ENCODE measurements at places on chromosomes 6 and 20.

DNA sequence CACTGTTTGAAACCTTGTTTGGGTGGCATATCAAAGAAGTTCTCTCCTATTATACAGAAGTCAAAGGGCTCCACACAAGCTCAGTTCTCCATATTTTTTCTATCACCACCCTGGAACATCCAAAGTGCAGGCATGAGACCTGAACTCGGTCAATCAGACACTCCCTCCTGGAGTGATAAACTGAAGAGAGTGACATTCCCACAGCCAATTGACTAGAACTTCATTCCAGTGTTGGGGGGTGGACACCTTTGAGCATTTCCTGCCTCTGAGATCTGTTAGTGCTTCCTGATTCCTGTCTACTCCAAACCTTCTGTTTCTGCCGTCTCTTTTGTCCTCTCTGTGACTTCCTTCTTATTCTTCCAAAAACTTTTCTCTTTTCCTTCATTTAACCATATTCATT lies 220.7 kb upstream of the NOX3 start:
- no peak for DNase-seq

DNA sequence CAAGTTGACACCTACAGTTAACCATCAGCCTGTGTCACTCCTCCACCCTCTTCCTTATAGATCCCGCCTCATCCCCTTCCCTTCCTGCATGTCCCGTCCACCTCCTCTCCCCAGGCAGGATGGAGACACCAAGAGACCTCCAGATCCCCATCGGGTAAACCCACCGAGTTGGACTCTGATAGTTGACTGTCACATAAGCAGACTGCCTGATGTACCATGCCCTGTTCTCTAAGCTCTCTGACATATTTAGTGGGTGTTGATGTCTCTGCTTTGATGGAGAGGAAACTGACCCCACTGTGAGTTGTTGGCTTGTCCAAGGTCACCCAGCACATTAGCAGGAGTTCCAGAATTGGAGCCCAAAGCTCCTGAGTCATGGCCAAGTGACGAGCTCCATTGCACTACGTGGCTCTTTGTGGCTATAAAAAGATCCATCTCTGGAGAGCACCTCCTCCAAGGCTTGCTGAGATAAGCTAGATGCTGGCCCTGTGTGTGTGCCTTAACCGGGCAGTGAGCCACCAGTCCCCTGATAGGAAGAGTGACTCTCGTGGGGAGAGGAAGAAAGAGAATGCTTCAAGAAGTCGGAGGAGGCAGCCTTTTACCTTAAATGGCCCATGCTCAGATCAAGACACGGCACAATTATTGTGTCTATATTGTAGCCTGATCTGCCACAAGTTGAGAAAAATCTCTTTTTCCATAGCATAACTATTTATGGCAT lies 236.0 kb upstream of the ECI2 start:
- DNase-seq = no peak

GRCh38 chr6:28124971-28125353 lies 553 bp downstream of the ZSCAN16 start:
- DNase-seq = no peak

DNA sequence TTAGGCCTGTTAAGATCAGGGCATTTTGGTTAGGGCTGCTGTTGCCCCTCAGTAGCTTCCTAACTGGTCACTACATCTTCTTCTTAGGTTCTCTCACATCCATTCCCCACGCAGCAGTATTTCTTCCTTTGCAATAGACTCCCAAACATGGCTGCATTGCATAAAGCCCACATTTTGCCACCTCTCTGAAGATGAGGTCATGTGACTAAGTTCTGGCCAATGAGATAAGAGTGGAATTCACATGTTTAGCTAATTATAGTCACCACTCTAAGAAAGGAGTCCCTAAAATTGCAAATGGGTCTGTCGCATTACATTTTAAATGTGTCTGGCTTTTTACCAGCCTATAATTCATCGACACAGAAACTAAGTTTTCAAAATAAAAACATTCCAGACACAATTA lies 9.3 kb upstream of the DOK5 start:
- no peak for DNase-seq

- DNase-seq = peak; percentile 18
Observed at GRCh38 chr6:18155864-18156421, 721 bp downstream of the KDM1B start.

DNA sequence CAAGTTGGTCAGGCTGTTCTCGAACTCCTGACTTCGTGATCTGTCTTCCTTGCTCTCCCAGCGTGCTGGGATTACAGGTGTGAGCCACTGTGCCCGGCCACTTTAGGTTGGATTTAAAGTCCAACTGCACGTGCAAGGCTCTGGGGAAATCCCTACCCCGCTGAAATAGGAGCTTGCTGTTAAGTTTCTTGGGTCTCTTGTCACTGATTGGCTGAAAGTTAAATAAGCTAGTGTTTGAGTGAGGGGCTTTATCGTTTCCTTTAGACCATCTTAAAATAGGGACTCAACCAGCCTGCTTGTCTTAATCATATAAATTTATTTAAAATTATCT lies 11.1 kb upstream of the SERINC1 start:
- DNase-seq = no peak

GRCh38 chr6:1925743-1926430 lies 316.2 kb downstream of the FOXC1 start:
- no peak for DNase-seq

DNA sequence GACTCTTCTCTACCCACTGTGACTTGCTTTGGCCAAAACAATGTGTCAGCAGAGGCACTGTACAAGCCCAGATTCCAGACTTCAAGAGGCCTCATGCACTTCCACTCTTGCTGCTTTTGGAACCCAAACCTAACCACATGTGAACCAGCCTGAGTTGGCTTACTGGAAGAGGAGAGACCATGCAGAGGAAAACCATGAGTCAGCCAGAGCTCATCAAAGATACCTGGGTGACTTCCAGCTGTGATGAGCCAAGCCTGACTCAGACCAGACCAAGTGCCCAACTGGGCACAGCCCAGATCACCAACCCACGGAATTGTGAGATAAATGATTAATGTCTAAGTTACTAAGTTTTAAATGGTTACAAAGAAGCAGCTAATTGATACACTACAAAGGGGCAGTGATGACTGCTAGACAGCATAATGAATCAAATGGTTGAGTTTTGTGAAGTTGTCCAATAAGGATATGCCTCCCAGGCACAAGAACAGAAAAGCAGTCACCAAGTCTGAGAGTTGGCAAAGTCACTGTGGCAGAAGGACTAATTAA lies 16.2 kb upstream of the BEND6 start:
- DNase-seq = no peak

GRCh38 chr6:113421997-113422396 lies 435.1 kb upstream of the MARCKS start:
- no peak for DNase-seq

GRCh38 chr6:22421198-22421597 lies 124.4 kb upstream of the PRL start:
- DNase-seq = no peak

- DNase-seq = no peak
Observed at GRCh38 chr20:35084998-35085397, 7.6 kb downstream of the TRPC4AP start.

- no peak for DNase-seq
Observed at GRCh38 chr6:132520953-132521352, 8.0 kb upstream of the STX7 start.

GRCh38 chr6:121216928-121217327 lies 117.4 kb downstream of the TBC1D32 start:
- no peak for DNase-seq

DNA sequence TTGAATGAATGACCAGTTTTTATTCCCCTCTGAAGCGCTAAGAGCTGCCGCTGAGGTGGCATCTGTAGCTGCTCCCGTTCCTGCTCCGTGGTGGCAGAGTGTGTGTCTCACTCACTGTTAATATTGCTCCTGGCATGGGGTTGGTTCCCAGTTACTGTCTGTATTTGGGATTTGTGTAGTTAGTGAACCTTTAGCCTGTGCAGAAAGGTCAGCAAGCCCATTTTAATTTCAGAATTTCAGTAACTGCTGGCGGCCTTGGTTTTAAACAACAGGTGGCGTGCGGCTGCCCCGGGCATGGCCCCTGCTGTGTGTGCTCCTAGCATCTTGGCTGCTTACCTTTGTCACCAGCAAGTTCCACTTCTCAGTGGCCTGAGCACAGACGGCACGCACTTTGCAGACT lies 54.1 kb upstream of the SLC22A1 start:
- no peak for DNase-seq

DNA sequence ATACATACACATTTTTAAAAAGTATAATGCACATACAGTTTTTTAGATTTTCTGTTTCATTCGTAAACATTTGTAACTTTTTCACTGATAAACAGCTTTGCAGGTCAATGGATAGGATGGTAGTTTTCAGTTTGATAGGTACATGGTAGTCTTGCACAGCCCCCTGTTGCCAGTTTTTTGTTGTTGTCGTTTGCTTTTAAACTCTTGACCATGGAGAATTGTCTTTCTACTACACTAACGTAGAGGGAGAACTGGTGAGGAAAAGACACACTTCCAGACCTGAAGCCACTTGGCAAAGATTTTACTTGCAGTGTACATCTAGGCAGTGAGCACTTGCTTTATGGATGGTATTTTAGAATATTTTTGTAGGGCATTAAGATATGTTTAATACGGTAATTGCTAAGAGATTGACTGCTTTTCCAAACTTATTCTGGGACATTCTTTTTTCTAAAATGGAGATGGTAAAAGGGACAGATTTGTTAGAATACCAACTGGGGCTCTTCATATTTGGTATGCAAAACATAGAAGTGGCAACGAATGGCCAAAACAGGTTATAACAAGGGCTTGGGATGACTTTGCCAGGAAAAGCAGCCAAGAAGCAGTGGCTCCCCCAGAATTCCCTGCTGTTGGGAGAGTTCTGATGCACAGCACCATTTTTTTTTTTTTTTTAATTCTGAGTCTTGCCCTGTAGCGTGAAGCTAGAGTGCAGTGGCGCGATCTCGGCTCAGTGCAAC lies 1.5 kb downstream of the PYGB start:
- DNase-seq = no peak

DNA sequence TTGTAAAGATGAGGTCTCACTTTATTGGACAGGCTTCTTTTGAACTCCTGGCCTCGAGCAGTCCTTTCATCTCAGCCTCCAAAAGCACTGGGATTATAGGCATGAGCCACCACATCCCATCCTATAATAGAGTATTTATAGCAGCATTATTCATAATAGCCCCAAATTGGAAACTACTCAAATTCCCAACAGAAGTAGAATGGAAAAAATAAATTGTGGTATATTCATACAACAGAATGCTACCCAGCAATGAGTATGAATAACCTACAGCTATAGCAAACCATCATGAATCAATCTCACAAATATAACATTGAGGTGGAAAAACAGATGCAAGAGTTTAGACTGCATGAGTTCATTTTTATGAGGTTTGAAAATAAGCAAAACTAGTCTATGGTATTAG lies 84.8 kb upstream of the BTBD3 start:
- DNase-seq = no peak

GRCh38 chr20:37202267-37202943 lies 23.1 kb upstream of the MROH8 start:
- DNase-seq = no peak

DNA sequence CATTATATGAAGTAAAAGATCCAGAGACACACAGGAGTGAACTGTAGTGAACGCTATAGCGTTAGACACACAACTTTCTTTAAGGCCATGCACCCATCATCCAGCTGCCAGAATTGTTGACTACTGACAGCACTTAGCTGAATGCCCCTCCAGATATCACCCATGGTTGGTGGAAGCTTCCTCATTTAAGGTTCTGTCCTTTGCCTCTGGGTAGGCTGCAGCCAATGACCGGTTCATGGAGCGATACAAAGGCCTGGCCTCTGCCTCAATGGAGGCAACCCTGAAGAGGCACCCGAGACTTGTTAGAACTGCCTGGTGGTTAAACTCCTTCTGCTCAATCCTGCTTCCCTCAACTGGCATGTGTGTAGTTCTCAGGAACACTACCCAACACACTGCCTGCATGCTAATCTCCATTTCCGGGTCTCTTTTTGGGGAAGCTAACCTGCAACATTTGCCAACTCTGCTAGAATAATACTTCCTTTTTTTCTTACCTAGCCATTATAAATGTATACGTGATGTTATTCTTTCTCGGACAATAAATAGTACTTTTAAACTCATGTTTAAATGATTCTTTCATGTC lies 49.8 kb upstream of the THEMIS start:
- DNase-seq = no peak

DNA sequence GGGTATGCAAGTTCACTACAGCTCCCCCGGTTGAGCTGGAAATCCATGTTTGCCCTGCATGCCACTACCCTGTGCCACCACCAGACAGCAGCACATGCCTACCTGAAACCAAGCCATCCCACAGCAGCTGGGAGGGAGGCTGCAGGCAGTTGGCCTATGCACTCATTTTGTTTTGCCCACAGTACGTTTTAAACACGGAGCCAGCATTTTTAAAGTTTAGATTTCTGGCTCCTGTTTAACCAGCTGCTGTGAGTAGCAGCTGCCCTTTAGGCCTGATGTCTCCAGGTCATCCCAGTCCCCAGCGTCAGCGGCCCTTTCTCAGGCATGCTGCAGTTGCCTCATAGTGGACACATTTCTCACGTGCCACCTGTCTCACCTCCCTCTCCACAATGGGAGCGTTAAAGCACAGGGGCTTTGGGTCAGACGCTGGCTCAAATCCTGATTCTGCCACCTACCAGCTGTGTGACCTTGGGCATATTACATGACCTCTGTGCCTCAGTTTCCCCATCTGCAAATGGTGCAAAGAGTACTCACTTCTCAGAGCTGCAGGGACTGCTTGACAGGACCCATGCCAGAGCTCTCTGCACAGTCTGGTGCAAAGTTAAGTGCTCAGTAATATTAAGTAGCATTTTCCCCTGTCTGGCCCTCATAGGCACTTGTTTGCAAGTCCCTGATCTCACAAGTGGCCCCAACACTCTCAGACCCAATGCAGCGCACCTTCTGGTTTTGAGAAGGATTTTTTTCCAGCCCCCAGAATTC lies 8.2 kb upstream of the UBE2V1 start:
- peak; percentile 37 for DNase-seq

DNA sequence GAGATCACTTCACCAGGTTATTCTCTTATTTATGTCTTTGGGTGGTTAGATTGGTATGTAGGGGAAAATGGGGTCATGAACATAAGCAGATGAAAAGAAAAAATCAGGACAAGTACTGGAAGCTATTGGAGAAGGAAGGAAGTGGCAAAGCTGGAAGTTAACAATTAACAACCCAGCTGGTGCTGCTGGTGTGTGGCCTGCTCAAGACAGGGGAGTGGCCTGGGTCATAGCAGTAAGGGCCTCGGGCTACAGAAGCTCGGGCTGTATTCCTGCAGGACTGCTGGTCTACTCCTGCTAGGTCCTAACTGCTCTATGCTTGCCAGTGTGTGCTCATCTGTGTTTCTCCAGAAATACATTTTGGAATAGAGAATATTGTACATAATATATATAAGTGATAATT lies 19.6 kb downstream of the MYLIP start:
- no peak for DNase-seq

DNA sequence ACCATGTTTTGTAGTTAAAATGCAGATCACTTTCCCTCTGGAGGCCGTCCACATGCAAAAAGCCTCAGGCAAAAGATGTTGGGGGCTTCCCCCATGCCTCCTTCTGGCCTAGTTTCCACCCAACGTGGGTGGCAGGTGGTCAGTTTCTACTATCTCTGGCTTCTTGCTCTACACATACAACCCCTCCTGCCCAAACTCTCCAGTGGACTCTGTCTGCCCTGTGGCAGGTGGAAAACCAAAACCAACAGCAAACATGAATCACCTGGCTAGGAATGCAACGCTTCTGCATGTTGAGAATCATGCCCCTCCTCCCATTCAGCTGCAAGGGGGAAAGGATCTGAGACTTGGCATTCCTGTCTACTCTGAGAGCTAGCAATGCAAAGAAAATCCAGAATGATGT lies 94.8 kb downstream of the MBOAT1 start:
- no peak for DNase-seq
